ENCODE measurements at places on chromosomes 6 and 20.

- DNase-seq = peak; percentile 7
Measured at GRCh38 chr20:35181731-35182130, 9.9 kb downstream of the PROCR start.

DNA sequence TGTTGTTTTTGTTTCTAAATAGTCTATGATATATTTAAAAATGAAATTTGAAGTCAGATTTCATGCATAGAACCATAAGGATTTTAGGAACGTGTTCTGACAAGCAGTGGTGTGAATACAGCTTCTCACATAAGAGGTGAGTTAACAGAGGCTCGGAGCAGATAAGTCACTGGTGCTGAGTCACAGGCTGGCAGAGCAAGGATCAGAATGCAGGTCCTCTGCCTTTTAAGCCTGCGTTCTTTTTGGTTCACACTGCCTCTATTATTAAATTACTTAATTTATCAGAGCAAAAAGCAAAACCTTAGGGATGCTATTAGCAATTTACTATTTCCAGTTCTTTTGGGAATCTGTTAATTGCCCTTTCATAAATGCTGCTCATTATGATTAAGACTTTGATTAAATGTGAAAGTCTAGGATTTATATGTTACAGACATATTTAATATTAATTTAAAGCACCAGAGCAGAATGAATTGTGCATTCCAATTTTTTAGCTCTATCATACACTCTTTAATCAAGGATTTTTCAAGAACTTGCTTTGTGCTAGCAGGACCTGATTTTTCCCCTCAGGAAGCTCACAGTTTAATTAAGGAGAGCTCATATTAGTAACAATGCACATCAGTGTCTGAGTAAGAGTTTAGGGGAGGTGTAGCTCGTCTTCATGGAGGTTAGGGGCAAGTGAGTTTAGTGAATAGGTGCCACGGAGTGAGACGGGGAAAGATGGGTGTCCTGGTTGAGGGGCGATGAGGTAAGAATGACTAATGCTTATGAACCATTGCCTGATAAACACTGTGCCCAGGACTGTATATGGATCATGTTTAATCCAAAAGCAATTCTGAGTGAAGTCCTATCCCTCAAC is 212.7 kb upstream of the AGPAT4 start:
- DNase-seq = peak; percentile 41

GRCh38 chr6:35042031-35042815 is 98.9 kb downstream of the TCP11 start:
- no peak for DNase-seq

GRCh38 chr20:61712688-61713087 is 353.0 kb downstream of the TAF4 start:
- no peak for DNase-seq

GRCh38 chr6:167711768-167712730 is 114.7 kb upstream of the AFDN start:
- no peak for DNase-seq

DNA sequence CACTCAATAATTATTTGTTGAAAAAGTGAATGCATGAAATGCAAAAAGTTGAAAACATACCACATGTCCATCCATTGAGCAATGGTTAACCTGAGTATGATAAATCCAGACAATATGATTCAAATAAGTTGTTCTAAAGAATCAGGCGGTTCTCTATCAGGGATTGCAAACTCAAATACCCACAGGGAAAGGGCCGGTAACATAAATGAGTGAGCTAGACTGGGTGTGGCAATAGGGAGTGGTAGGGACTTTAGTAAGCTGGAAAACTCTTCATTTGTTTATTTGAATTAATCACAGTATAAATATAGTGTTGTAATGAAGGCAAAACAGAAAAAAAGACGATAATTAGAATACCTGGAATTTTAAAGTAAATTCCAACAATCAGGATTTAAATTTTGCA is 106.3 kb downstream of the BCAS1 start:
- no peak for DNase-seq

GRCh38 chr20:44464514-44464913 is 11.2 kb upstream of the TTPAL start:
- no peak for DNase-seq

- DNase-seq = no peak
Measured at GRCh38 chr6:51788121-51788520, 299.3 kb downstream of the PKHD1 start.

- DNase-seq = no peak
Measured at GRCh38 chr6:57294862-57295445, 22.5 kb upstream of the PRIM2 start.

- peak; percentile 68 for DNase-seq
Measured at GRCh38 chr20:53642196-53643030, 48.8 kb upstream of the ZNF217 start.

DNA sequence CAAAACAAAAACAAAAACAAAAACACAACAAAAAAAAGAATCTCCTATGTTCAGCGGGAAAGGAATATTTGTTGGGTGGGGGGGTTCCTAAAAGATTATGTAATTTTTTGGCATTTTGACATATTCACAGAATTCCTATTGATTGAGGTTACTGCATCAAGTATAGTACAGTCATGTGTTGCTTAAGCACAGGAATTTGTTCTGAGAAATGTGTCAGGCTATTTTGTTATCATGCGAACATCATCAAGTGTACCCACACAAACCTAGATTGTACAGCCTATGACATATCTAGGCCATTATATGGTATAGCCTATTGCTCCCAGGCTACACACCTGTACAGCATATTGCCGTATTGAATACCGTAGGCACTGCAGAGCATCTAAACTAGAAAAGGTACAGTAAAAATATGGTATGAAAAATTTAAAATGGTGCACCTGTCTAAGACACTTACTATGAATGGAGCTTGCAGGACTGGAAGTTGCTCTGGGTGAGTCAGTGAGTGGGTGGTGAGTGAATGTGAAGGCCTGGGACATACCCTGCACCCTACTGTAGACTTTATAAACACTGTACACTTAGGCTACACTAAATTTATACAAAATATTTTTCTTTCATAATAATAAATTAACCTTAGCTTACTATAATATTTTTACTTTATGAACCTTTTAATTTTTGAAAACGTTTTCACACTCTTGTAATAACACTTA is 110.6 kb downstream of the CDKAL1 start:
- no peak for DNase-seq

- DNase-seq = no peak
Measured at GRCh38 chr6:593907-594212, 63.0 kb downstream of the HUS1B start.

- DNase-seq = peak; percentile 85
Measured at GRCh38 chr6:25138233-25138933, 140.8 kb upstream of the CARMIL1 start.

- no peak for DNase-seq
Measured at GRCh38 chr20:40090236-40090635, 598.8 kb downstream of the MAFB start.

DNA sequence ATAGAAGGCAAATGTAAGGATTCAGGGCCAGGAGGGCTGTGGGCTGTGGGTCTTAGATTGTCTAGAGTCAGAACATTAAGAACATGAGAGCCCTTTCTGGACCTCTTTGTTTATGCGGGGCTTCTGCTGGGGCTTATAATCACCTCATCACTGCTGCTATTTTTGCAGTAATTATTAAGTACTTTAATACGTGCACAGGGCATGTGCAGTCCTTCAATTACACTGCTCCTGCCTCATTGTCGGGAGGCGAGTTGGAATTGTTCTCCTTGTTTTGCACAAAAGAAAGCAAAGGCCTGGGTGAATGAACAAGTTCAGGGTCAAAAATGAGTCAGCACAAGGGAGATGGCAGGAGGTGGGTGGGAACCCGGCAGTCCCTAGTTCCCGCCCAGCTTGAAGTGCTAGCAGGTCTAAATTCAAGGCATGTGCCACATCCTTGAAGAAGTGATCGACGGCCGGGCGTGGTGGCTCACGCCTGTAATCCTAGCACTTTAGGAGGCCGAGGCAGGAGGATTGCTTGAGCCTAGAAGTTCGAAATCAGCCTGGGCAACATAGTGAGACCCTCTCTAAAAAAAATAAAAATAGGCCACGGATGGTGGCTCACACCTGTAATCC is 34.4 kb upstream of the PTPN1 start:
- DNase-seq = peak; percentile 61

DNA sequence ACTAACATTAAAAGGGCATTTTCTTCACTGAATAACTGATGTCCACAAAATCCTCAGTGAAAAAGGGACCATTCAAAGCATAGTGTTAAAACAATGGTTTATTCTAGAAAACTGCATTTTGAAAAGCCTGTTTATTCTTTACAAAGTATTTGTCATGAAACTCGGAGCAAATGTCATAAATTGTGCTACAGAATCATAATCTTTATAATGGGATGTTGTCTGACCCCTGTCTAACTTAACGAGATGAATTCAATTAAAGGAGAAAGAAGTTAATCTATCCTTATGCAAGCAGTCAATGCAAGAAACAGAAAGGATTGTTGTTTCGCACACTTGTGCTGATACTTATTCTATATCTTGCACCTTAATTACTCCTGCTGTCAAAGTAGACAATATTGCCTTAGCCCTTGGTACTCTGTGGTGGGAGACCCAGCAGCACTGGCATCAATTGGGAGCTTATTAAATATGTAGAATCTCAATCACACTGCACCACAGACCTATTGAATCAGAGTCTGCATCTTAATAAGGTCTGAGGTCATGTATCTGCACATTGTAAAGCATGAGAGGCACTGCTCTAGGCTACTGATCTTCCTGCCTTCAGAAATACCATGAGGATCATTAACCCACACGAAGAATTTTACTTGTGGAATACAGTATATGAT is 708.3 kb downstream of the HDGFL1 start:
- DNase-seq = no peak

DNA sequence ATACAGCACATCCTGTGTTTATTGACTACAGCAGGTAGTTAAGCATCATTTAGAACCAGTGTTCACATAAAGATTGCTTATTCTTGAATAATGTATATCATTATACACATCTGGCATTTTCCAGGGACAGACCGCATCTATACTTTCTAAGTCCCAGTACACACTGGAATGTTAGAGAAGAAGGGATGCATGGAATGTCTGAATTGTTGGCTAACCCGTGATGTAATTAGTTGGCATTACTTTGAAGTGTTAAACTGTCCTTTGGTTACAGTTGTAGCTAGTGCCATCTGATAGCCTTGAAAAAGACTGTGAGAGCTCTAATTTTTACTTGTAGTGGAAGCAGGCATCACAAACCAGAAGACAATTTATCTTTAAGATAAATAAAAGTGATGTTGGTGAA is 29.8 kb upstream of the MCHR2 start:
- DNase-seq = no peak

DNA sequence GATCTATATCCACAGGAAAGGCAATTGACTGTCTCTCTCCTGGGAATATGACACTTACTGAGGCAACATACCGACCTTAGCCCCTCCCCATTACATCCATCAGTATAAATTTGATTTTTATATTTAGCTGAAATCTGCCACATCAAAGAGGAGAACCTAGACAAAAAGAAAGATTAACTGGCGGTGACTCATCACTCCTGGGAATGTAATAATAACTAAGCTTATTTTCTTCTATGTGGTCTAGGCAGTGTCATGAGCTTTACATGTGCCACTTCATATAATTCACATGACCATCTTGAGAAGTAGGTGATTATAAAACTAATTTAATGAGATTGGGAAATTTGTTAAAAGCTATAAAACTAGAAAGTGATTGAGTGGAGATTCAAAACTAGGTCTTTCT is 520.0 kb upstream of the HS3ST5 start:
- no peak for DNase-seq

DNA sequence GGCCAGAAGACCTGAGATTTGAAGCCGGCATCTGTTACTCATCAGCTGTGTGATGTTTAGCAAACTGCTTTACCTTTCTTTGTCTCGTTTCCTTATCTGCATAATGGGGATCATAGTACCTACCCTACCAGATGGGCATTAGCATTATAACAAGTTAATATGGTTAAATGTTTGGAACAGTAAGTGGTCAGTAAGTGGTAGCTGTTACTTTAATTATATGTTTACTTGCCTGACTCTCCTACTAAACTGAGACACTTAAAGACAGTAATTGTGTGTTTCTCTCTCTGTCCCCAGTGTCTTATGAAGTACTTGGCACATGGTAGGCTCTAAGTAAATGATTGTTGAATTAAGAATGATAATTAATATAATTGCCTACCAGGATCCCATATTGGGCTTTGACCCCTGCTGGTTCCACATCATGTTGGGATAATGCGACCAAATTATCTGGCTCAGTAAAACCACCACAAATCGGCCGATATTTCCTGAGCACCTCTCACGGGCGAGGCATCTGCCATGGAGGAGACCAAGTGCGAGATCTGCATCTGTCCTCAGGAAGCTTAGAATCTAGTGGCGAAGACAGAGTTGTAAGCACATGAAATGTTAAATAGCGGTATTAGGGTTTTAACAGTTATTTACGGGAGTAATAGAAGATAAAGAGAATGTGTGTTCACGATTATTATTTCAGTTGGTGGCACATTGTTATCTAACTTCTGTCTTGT is 31.4 kb downstream of the PTK7 start:
- DNase-seq = no peak

- no peak for DNase-seq
Measured at GRCh38 chr6:5457983-5458683, 196.8 kb downstream of the FARS2 start.

DNA sequence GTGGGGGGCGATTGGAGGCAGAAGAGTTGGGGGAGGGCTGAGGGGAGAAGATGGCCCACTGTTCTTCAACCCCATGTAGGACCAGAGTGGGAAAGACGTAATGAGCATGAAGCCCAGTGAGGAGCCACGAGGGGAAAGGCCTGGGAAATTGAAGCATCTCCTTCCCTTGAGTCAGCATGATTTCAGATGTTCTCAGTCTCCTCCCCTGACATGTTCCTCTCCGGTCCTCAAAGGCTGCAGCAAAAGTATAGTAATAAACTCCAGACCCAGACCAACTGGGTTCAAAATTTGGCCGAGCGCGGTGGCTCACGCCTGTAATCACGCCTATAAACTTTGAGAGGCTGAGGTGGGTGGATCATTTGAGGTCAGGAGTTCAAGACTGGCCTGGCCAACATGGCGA is 1.9 kb upstream of the NFKBIE start:
- no peak for DNase-seq

- DNase-seq = no peak
Measured at GRCh38 chr20:44528309-44528708, 6.4 kb upstream of the SERINC3 start.

DNA sequence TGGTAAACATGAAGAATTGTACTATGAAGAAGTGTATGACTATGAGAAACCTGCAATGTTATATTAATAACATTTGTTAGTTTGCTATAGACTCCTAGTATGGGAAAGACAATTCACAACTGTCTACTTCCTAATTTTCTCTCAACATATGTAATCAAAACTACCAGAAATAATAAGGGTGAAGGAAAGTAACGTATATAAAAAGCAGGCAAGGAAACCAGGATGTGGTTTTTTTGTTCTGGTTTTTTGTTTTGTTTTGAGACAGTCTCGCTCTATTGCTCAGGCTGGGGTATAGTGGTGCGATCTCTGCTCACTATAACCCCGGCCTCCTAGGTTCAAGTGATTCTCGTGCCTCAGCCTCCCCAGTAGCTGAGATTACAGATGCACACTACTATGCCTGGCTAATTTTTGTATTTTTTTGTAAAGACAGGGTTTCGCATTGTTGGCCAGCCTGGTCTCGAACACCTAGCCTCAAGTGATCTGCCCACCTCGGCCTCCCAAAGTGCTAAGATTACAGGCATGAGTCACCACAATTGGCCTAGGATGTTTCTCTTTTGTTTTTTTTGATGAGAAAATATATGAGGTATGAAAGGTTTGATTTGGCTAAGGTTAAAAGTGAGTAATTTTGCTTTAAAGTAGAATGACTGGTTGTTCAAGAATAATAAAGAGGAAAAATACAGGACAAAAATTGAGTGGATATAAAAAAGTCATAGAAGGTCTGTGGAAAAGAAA is 83.1 kb downstream of the PTCHD4 start:
- peak; percentile 9 for DNase-seq

All from fibroblast of lung (primary cell).